Hematopoietic multipotent progenitor cell treated with erythropoietin and hydrocortisone succinate and interleukin-3 and kit ligand, for 4 days (in vitro differentiated cells): ENCODE measurements at places on chromosomes 4 and X.
A peak's percentile ranks its signal among the peaks of the same experiment; 100 is the strongest.

DNA sequence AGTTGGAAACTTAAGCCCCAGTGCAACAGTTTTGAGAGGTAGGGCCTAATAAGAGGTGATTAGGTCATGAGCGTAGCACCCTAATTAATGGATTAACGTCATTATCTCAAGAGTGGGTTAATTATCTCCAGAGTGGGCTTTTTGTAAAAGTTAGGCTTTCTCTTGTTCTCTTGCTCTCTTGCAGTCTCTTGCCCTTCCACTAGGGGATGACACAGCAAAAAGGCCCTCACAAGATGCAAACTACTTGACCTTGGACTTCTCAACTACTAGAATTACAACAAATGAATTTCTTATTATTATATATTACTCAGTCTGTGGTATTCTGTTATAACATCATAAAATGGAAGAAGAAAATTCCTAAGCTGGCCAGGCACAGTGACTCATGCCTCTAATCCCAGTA lies 22.1 kb upstream of the NDST3 start:
- DNase-seq: peak; percentile 32

- DNase-seq: peak; percentile 97
Measured at GRCh38 chr4:183455431-183456195, 11.2 kb downstream of the CDKN2AIP start.

- DNase-seq: no peak
Measured at GRCh38 chr4:139265654-139266053, 14.4 kb downstream of the MGARP start.

DNA sequence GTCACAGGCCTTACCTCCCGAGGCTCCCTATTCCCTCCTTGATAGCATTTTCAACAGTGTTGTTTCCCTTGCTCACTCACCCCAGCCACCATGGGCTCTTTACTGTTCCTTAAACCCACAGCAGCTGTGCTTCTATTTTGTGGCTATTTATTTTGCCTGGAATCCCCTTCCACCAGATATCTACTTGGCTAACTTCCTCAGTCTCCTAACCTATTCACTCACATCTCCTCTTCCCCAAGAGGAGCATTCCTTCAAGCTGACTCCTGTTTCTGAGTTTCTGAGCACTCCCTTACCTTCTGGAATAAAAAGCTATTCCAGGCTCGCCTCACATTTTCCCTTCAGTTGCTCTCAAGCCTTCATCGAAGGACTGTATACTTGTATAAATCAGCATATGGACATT lies 50.5 kb downstream of the CXCL1 start:
- no peak for DNase-seq

GRCh38 chr4:83436680-83437079 lies 18.9 kb downstream of the HELQ start:
- no peak for DNase-seq

DNA sequence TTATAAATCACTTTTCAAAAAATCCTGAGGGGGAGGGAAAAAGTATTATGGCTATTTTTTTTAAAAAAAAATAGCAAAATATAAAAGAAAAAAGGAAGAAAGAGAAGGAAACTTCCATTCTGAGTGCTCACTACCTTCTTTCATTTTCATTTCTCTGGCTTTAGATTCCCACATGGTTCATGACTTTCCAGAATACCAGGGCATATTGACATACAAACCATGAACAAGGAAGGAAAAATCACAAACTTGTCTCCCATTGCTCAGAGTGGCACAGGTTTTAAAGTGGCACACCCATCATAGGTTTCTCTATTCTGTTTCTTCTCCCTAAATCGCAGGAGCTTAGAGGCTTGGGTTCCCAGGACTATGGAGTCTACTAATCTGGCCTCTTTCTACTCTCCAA lies 136.3 kb upstream of the CXXC4 start:
- DNase-seq: no peak

DNA sequence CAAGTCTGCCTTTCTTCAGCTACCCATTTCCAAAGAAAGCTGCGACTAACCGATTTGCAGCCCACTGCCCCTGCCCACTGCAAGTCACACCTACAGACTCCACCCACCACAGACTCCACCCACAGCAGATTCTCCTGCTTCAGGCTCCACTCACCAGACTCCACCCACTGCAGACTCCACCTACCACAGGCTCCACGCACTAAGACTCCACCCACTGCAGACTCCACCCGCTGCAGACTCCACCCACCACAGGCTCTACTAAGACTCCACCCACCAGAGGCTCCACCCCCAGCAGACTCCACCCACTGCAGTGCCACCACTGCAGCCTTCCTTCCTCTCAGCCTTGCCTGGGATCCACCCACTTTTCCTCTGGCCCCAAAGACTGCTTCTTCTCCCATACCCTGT lies 41.3 kb downstream of the ABLIM2 start:
- peak; percentile 71 for DNase-seq

GRCh38 chr4:87489678-87490077 lies 39.5 kb downstream of the SPARCL1 start:
- DNase-seq: no peak

GRCh38 chr4:38503689-38504395 lies 160.2 kb upstream of the KLF3 start:
- no peak for DNase-seq

GRCh38 chrX:30679369-30679768 lies 26.1 kb downstream of the GK start:
- DNase-seq: no peak

GRCh38 chrX:149073479-149073878 lies 431.6 kb downstream of the IDS start:
- no peak for DNase-seq

DNA sequence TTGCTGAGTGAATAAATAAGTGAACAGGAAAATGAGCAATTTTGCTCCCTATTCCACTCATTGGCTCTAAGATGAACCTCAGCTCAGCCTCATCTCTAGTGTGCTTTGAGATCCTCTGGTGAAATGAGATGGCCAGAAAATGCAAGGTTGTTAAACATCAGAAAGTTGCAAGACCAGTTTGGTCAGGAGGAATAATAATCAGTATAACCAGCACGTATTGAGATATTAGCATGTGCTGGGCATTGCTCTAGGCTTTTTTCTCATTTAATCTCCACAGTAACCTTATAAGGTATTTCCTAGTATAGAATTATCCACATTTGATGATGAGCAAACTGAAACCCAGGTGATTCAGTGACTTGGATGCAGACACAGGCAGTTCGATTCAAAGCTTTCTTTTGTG lies 110.5 kb upstream of the PAK3 start:
- no peak for DNase-seq

- no peak for DNase-seq
Measured at GRCh38 chr4:40750461-40751258, 905 bp downstream of the NSUN7 start.

- peak; percentile 6 for DNase-seq
Measured at GRCh38 chr4:158112611-158113010, 60.2 kb downstream of the GASK1B start.

DNA sequence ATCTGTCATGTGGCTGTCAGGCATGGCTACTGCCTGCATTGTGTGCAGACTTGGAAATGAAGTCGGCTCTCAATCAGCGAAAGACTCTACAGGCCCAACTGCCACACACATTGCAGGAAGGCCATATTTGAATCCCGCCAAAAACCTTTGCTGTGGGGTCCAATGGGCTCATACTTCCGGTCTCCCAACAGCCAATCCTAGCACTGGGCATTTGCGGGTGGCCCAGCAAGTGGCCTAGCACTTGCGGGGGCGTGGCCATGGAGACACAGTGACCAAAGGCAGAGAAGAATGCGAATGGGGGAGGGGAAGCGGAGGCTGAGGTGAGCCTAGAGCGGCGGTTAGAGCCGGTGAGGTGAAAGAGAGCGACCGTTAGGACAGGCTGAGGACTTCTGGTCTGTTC lies at the start of gene OTUD6A:
OTUD6A (plus strand) TSS at position 382 of the 400 bp plus-strand sequence. CDS start 68 bp downstream, outside the sequence.
- no peak for DNase-seq

- DNase-seq: peak; percentile 88
Measured at GRCh38 chr4:157043131-157043530, 32.8 kb upstream of the GLRB start.

DNA sequence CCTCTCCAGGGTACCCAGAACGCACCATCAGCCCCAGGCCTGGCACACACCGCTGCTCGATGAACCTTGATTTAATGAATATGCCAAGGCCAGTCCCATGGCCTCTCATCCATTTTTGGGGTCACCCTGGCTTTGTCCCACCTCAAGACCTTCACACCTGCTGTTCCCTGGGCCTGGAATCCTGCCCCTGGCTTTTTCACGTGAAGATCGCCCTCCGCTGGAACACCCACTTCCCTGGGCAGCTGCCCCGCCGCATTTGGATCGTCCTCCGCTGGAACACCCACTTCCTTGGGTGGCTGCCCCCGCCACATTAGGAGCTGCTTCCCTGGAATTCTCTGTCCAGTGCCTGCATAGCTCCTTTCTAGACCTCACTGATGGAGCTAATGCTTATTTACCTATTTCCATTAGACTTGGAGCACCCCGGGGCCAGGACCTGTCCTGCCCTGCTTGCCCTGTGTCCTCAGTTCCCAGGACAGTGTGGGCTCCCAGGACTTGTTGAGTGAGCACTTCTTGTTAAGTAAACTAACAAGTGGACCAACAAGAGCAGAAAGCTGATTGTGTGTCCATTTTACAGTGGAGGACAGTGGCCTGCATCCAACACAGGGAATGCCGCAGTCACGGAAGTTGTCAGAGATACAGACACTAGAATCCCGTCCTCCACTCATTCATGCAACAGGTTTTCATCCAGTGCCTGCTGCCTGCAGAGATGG lies 12.5 kb downstream of the BLOC1S4 start:
- no peak for DNase-seq

GRCh38 chrX:53430231-53430630 lies 3.9 kb downstream of the HSD17B10 start:
- DNase-seq: no peak

DNA sequence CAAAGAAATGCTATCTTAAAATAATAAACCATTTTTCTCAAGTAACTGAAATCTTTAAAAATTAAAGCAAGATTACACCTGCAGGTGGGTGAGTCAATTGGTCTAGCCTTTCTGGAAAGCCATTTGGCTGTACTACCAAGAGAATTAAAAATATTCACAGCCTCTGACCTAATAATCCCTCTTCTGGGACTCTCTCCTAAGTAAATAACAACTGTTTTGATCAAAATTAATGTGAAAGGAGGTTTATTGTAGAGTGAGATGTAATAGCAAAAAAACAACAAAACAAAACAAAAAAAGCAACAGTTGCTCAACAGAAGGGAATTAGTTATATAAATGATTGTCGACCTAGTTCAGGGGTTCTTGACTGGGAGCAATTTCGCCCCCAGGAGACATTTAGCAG lies 89.0 kb downstream of the GEMIN8 start:
- DNase-seq: no peak

GRCh38 chr4:62661821-62662220 lies 1461.7 kb downstream of the ADGRL3 start:
- no peak for DNase-seq

GRCh38 chrX:1518512-1518911 lies 18.5 kb downstream of the P2RY8 start:
- no peak for DNase-seq
